Stimulated activated naive CD4-positive, alpha-beta T cell treated with Interleukin-2 at 50 U/mL for 16 hours (primary cell): ENCODE measurements at places on chromosomes 1 and 21.

GRCh38 chr1:244304156-244304555, 147.6 kb downstream of the ADSS2 start:
- DNase-seq = no peak

DNA sequence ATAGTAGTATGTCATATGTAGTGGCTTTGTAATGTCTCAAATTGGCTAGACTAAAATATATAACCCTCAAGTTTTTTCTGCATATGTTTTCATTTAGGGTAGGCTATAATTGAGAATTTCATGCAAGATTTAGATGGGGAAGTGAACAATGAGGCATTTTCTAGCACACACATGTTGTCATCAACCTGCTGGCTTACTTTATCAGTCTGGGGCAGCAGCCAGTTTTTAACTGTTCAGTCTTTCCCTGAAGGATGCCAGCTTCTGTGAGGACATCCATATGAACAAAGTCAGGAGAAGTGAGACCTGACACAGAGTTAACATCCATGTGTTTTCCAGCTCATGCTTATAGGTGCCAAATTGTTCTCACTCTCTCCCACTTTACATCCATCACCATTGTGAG, 74.7 kb upstream of the OLFM3 start:
- no peak for DNase-seq

DNA sequence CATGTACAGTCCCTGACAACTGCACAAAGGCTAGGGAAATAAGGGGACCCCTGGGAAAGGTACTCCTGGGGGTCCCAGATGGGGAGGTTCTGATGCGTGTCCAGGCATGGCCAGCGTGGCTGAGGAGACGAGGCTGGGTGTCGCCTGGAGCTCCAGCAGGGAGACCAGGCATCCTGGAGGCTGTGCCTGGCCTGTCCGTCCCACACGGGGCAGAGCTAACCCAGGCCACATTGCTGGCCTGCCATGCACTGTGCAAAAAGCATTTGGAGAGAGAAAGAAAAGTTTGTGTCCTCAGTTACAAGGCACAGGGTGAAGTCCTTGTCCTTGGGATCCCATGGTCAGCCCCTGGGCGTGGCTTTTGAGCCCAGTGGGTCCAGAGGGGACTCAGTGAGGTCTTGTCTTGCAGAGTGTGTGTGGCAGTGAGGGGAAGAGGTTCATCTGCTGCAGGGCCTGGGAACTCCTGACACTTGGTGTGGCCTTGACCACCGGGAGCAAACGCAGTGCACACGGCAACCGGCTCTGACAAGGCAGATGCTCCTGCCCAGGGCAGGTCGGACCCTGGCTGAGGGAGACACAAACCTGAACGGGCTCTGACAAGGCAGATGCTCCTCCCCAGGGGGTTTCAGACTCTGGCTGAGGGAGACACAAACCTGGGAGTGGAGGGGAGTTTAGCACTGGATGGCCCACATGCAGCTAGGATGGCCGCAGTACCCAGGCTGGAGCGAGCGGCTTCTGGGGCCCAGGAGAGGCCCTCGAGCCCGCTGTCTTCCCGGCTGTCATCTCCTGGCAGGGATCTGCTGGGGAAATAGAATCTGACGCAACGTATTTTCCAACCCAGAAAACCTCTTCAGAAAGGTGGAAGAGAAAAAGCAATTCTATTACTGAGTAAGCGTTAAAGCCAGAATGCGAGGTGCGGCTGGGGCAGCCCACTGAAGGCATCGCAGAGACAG, 37.3 kb upstream of the COL18A1 start:
- no peak for DNase-seq

DNA sequence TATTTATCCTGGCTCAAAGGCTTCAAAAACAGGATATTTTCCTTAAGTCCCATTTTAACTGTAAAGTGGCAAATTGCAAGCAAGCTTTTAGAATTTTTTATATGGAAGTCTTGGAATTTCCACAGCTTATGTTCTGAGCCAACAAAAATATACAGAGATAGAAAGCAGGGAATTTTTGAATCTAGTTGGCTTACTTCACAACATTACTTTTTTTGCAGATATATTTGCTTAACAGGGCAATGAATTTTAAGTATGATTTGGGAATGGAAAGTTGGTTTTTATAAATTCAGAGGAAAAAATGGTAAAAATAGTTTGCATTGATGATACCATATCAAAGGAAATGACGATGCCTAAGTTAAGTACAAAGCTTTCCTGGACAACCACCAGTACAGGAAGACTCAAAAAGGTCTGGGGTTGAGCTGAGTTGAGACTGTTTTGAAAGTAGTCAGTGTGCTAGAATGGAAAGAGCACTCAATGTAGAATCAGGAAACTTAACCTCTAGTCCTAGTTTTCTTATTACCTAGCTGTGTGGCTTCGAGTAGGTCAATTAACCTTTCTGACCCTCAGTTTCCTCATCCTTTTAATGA, 11.0 kb upstream of the VCAM1 start:
- no peak for DNase-seq

DNA sequence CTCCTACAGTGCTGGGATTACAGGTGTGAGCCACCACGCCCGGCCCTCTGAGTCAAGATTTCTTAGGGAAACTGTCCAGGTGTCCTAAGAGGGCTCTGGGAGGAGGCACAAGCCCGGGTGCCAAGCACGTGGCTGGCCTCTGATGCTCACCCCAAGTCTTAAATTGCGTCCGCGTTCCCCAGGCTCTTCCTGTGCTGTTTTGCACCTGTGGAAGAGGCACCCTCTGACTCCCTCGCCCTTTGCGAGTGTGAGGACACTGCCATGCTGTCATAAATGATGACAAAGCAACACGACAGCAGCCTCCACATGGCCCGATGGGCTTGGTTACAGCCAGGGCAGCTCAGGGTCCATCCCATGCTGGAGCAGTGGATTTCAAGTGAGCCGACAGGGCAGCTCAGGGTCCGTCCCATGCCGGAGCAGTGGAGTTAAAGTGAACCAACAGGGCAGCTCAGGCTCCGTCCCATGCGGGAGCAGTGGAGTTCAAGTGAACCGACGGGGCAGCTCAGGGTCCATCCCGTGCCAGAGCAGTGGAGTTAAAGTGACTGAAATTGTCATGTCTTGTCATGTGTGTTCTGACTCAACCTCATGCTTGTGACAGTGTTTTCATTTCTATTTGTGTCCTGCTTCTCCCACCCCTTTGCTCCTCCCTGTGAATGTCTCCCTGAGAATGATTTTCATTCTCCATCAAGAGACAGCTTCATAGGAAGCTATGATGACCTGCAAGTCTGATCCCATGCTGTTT, 33.9 kb downstream of the PCNT start:
- DNase-seq = no peak
